ENCODE measurements at places on chromosomes 1 and 21.

GRCh38 chr21:42833439-42833815 lies 45.9 kb downstream of the WDR4 start:
- peak; percentile 81 for DNase-seq

DNA sequence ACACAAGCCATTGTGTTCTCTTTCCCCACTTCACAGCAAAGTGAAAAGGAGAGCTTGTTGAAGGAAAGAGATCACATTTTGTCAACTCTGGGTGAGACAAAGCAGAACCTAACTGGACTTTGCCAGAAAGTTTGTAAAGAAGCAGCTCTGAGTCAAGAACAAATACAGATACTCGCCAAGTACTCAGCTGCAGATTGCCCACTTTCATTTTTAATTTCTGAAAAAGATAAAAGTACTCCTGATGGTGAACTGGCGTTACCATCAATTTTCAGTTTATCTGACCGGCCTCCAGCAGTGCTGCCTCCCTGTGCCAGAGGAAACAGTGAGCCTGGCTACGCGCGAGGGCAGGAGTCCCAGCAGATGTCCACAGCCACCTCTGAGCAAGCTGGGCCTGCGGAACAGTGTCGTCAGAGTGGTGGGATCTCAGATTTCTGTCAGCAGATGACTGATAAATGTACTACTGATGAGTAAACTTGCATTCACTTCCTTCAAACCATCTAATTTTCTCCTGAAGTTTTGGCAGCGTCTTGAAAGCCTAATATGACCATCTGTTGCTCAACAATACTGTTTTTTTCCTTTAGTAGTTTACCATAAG lies 43.7 kb downstream of the BACH1 start:
- DNase-seq, result peak; percentile 49

- DNase-seq, result no peak
These were observed 403 bp downstream of the CCNL2 start for GRCh38 chr1:1398677-1399186.

DNA sequence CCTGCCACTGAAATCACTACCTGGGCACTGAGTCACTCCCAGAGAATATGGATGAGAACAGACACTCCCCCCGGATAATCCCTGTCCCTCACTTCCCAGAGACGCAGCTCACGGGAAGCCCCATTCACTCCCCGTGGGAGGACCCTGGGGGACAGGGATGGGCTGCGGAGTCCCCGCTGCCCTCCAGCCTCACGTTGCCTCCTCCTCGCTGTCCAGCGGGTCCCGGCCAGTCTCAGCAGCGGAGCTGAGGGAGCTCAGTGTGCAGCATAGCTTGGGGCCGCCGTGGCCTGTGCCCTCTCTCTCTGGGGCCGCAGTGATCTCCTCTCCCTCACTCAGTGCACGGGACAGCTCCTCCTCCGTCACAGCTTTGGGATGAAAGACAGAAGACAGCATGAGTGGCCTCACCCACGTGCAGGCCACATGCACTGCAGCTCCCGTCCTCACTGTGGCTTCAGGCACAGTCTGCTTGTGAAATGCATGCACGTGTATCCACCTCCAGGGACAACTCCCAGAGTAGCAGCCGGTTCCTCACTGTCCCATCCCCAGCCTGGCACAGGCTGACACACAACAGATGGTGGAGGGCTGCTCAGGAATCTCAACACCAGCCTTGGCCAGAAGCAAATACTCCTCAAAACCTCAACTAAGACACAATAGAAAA lies 7.4 kb downstream of the CFAP410 start:
- DNase-seq, result no peak

- no peak for DNase-seq
These were observed 46.2 kb downstream of the DDR2 start for GRCh38 chr1:162678439-162678838.

DNA sequence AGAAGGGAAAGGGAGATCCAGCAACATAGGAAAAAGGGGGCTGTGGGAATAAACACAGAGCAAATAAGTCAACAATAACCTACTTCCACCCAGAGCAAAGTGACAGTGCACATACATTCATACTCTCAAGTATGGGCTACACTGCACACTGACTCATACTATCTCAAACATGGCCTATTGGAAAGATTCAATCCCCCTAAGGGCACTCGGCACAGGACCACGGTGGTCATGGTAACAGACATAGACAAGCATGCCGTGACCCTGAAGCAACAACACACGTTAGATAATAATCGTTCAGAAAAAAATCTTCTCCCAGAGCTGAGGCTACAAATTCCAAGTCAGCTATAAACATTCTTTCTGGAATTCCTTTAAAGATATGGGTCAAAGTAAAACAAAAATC lies 16.8 kb upstream of the JAK1 start:
- DNase-seq, result no peak

DNA sequence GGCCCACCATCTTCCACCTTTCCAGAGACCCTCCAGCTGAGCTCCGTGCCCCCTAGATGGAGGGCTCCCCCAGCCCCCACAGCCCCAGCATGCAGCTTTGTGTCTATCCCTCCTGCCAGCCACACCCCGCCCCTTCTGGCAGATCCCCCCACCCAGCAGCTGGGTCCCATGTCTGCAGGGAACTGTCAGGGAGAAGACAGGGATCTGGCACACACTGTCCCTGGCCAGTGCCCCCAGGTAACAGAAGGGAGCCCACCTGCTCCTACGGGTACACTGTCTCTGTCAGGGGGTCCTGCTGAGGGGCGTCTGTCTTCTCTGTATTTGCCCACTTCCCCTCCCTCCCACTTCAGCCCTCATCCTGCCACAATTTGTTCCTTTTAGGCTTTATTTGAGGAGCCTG lies 11.2 kb upstream of the KIF21B start:
- no peak for DNase-seq

DNA sequence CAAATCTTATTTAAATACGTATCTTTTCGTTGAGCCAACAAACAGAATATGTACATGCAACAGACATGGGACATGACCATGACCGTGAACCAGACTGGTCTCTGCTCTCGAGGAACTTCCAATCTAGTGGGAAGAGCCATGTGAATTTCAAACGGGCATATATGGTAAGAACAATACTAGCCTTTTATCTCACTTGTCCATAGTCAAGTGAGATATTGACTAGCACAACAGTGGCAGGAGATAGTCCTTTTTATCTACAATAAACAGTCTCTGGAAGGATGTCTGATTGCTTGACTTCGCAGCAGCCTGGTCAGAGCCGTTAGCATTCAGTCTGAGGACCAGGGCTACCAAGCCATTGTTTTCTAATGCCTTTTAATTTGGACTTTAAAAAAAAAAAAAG lies 12.6 kb upstream of the PLA2G2C start:
- peak; percentile 76 for DNase-seq
